A549 treated with CpdA at 1 μM for 4 hours (cell line): ENCODE measurements at places on chromosomes 4 and X. TPM values are rescaled to one million over a fixed set of nuclear protein-coding genes. Genes with fewer than 3 reads are reported as not detected.

Gene SPP1
- total RNA-seq: 161 to 207 TPM (median 181 TPM) in 5 replicates

Gene POU3F4
- not detected in 5 replicates for total RNA-seq

Gene DCX
- not detected in 5 replicates for total RNA-seq

Gene RAB40A
- not detected in 5 replicates for total RNA-seq

Gene CXorf51B
- not detected in 5 replicates for total RNA-seq

Gene ZXDB
- total RNA-seq: 5.9 to 6.3 TPM (median 5.9 TPM) in 5 replicates

Gene ARAP2
- total RNA-seq: 0.36 to 0.75 TPM (median 0.43 TPM) in 5 replicates

Gene FAM149A
- 1.1 to 2.0 TPM (median 1.8 TPM) in 5 replicates for total RNA-seq

Gene TCEAL6
- total RNA-seq: not detected in 5 replicates

Gene COMMD8
- total RNA-seq: 11.3 to 15.6 TPM (median 13.5 TPM) in 5 replicates

Gene SORBS2
- 0.14 to 0.32 TPM (median 0.29 TPM) in 4 of 5 replicates, not detected in the other for total RNA-seq

Gene AKAP14
- total RNA-seq: not detected in 5 replicates

Gene GYPB
- total RNA-seq: not detected in 5 replicates

Gene MSMO1
- 17.7 to 20.7 TPM (median 18.6 TPM) in 5 replicates for total RNA-seq

Gene PGRMC2
- total RNA-seq: 75.7 to 104 TPM (median 80.9 TPM) in 5 replicates

Gene AMTN
- total RNA-seq: 0.09 TPM in 1 of 5 replicates, not detected in the others

Gene SMIM43
- 0.32 to 0.75 TPM (median 0.40 TPM) in 5 replicates for total RNA-seq

Gene STARD8
- 0.93 to 1.7 TPM (median 1.6 TPM) in 5 replicates for total RNA-seq

Gene GPR173
- total RNA-seq: not detected in 5 replicates

Gene CASP3
- total RNA-seq: 19.5 to 33.4 TPM (median 22.2 TPM) in 5 replicates

Gene SPANXB1
- total RNA-seq: 2.7 to 4.0 TPM (median 3.2 TPM) in 5 replicates

Gene RHOXF1
- not detected in 5 replicates for total RNA-seq

Gene FAM184B
- 0.02 to 0.06 TPM (median 0.03 TPM) in 4 of 5 replicates, not detected in the other for total RNA-seq

Gene SLC9B2
- total RNA-seq: 6.7 to 9.9 TPM (median 7.9 TPM) in 5 replicates

Gene SMIM9
- not detected in 5 replicates for total RNA-seq

Gene C4orf36
- 0.45 to 1.2 TPM (median 1.0 TPM) in 5 replicates for total RNA-seq
